NCI-H187 (cell line): ENCODE measurements at places on chromosomes 3 and 15.

- DNase-seq: no peak
Measured at GRCh38 chr15:67126551-67127330, 61.3 kb downstream of the SMAD3 start.

DNA sequence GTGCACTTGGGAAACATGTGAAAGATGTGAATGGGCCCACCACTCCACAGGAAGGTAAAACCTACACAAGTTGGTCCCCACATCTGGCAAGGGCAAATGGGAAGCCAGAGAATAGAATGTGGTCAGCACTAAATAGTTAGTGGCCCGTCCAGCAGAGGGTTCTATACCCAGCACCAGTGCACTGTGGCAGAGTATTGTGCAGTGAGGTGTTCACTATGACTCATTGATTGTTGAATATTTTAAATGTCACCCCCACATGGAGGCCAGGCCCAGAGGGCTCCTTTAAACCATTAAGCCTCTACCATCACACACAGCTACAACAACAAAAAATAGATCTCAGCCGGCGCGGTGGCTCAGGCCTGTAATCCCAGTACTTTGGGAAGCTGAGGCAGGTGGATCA, 11.7 kb downstream of the FRMD5 start:
- no peak for DNase-seq

- DNase-seq: no peak
Measured at GRCh38 chr3:127222163-127222562, 29.2 kb downstream of the PRR23E start.

DNA sequence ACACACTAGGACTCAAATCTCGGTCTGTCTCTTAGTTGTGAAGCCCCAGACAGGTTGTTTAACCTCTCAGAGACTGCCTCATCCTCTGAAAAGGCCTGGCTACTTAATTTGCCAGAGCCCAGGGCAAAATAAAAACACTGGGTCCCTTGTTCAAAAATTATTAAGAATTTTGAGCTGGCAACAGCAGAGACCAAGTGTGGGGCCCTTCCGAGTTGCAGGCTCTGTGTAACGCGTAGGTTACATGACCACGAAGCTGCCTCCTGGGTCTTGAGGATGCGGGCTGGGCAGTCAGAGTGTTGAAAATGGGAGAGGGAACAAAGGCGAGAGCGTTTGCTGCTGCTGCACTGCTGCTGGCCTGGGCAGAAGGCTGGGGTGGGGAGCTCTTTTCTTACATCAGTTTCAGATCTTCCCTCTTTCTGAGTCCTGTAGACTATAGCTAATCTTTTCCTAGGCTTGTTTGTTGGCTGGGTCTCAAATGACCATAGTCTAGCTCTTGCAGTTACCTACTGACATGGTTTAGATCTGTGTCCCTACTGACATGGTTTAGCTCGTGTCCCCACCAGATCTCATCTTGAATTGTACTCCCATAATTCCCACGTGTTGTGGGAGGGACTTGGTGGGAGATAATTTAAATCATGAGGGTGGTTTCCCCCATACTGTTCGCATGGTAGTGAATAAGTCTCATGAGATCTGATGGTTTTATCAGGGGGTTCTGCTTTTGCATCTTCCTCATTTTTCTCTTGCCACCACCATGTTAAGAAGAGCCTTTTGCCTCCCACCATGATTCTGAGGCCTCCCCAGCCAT, 49.9 kb downstream of the CLEC3B start:
- no peak for DNase-seq

GRCh38 chr3:1019157-1019556, 73.7 kb upstream of the CNTN6 start:
- DNase-seq: no peak

GRCh38 chr3:67920969-67921368, 266.6 kb upstream of the SUCLG2 start:
- DNase-seq: no peak

DNA sequence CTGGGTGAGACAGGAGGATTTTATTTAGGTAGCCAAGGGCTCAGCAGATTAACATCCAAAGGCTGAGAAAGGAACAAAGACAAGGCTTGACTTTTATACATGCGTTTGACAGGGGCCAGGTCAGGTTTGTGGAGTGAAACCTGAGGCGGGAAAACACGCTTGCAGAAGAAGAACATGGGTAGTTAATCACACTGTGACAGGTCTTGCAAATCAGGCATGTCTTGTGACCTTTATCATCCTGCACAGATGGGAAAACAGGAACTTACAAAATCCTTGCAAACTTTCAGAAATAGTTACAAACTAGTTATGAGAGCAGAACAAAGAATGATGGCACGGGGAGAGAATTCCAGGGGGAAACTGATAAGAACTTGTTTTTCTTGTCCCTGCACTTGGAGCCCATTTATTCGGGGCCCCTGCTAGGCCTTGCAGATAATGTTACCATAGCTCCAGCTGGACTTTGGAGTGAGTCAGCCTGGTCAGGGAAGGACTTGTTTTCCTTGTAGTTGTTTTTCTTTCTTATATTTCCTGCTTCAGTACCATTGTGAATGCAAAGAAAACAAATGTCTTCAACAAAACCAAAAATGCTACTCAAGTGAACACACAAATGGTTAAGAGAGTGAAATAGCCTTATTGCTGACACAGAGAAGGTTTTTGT, 965.9 kb upstream of the ROBO1 start:
- no peak for DNase-seq

GRCh38 chr3:191412759-191413158, 48.2 kb upstream of the PYDC2 start:
- no peak for DNase-seq

DNA sequence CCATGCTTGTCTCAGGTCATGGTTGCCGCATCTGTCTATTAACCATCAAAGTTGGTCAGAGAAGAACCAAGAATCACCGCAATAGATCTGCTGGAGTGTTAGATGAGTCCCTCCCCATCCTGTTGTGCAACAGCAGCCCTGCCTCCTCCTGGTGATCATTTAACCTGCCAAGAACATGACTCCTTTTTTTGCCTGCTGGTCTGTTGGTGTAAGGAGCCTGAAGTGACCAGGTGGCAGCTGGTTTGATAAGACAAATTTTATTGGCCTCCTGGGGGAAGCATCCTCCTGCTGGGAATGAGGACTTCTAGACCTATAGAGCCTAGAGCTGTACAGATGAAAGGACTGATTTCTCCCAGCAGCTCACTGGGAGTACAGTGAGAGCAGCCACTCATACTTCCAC, 43.5 kb upstream of the RAF1 start:
- peak; percentile 38 for DNase-seq

- DNase-seq: no peak
Measured at GRCh38 chr15:65326117-65326526, 21.6 kb downstream of the RNU5B-1 start.

DNA sequence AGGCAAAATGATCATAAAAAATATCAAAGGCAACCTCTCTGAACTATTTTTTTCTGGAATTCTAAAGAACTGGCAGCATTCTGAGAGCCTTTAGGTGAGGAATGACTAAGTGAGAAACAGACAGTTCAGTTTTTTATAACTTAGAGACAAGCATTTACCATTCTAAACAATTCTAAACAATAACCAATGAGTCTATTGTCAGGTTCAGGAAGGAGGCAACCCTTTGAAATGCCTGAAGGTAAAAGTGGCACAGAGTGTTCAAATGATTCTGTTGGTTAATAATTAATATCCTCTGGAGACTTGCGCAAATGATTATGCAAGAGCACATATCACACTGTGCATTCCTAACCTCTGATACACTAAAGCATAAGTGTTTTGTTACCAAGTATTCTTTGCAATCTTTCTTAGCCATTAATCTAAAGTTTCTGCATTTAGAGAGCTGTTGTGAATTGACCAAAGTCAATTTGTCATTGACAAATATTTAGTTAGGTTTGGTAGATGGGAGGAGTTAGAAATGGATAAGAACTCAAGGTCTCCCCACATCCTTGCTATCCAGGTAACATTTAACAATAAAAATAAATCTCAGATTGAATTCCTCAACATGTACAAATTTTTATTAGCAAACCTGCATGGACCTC, 9.2 kb upstream of the TGFBR2 start:
- no peak for DNase-seq

GRCh38 chr3:56443372-56443771, 24.9 kb downstream of the ERC2 start:
- no peak for DNase-seq

GRCh38 chr3:124560666-124561215, 169.5 kb upstream of the UMPS start:
- no peak for DNase-seq

DNA sequence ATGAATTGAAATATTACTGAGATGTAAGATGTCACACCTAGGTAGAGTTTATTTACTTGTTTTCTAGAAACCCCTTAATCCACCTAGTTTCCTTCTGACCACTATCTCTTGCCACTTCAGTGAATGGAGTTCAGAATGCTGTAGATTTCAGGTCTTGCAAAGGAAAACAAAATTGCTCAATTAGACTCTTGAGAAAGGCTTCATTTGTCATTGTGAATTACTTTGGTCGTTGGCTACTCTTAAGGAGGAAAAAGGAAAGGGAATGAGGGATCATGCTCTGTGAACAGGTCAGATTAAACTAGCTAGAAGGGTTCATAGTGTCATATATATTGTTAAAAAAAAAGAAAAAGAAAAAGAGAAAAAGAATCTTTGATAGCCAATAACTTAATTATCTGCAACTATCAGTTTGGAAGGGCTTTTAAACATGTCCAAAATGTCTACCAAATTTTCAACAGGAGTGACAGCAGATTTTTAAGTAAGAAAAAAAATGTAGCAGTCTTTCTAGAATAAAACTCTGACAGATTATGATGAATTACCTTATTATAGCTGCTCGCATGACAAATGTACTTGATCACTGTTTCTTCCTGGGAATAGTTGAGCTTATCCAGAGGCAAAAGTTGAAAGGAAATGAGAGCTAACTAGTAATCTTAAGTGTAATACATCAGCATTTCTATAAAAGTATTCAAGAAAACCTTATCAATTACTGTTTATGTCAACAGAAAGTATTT, 543.5 kb downstream of the CADM2 start:
- DNase-seq: no peak

- DNase-seq: no peak
Measured at GRCh38 chr3:136949708-136950107, 8.1 kb upstream of the IL20RB start.

DNA sequence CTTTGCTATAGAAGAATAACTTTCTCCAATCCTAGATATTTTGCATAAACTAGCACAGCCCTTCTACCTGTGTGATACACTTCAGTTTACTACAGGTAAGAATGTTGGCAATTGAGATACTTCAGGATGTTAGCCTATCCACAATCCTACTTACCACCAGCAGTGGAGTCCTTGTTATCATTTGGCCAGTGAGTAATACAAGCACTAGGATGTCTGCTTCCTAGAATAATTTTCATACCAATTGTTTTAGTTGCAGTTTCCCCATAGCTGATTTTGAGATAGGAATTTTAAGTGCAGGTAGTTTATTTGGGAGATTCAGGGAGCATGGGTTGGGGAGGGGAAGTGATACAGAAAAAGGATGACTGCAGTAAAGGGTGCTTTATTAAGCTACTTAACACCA, 147.2 kb downstream of the EPHA6 start:
- DNase-seq: no peak

DNA sequence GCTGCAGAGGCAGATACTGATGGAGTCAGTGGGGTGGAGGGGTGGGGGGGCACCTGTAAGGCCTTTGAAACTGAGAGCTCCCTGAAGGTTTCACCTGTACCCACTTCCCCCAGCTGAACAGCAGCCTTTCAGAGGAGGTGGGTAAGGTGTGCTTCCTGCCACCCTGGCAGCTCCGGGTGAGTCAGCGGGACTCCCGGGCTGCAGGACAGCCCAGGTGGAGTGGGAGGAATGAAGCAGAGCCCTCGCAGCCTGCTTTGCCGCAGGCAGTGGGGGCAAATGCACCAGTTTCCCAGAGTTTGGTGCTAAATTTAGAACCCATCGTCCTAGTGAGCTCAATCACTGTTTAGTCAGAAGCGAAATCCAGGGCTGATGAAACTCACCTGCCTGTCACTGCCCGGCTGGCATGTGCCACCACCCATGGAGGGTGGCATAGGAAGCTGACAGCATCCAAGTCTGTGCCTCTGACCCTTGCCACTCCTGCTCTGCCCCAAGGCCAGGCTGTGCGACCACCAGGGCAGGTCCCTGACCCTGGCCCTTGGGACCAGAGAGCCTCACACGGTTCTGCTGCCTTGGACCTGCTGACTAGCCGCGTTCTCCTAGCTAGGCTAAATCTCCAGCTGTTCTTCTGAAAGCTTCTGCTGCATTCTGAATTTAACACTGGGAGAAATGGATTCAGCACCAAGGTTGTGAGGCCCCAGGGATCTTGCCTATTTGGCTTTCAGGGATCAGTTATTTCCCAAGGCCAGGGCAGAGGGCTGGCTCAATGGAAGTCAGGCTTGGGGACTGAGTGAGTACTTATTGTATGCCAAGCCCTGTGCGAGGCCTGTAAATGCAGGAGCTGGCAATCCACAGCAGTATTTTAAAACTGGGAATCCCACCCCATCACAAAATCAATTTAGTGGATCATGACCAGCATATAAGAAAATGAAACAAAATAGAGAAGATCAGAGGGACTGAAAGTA, 67.3 kb upstream of the RASGRF1 start:
- no peak for DNase-seq

DNA sequence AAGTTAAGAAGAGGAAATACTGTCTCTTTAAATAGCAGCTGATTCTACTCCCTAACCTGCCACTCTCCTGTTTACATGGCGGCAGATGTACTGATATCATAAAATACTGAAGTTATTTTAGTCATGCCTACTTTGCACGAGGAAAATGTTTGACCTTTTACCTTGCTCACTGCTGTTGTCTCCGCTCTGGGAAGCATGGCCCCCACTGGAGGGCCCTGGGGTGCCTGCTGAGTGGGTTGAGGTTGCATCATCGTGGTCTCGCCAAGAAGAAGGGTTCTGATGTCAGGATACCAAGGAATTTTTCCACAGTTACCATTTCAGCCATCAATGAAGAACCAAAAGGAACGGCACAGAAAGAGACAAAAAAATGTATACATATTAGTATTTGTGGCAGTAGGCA, 16.7 kb downstream of the MEIS2 start:
- no peak for DNase-seq

- no peak for DNase-seq
Measured at GRCh38 chr15:67818464-67818863, 6.8 kb upstream of the SKOR1 start.

DNA sequence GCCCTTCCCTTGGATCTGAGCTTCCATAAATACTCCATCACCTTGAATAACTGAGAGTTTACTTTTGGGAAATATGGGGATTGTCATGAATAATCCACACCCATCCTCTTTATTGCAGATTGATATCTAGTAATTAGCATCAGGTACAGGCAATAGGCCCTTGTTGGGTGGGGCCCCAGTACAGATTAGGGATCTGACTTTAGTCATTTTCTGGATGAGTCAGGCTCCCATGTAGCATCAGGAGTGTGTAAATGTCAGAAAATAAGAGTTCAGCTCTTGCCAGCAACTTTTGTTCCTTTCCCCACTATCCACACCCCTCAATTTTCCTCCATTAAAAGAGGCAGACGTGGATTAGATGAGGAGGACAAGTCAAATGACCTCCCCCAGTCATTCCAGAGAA, 17.7 kb upstream of the SNRK start:
- no peak for DNase-seq

GRCh38 chr3:188037195-188037718, 116.7 kb upstream of the LPP start:
- DNase-seq: no peak

DNA sequence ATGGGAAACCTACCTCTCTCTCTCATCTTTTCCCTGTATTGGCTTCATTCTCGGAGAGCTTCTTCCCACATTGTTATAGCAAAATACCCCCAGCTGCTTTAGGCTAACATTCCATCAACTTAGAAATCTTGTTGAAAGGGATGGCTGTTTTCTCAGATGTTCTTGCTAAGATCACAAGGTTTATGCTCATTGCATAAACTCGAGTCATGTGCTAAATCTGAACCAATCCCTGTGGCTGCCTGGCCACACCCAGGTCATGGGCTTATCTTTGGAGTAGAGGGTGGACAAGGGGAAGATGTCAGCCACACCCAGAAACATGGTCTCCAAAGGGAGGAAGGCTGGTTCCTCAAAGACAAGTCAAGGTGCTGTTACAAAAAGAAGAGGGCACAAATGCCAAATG, 150.6 kb upstream of the UMPS start:
- no peak for DNase-seq
